ENCODE measurements at places on chromosomes 4 and X.
A peak's percentile ranks its signal among the peaks of the same experiment; 100 is the strongest.

- no peak for DNase-seq
Observed at GRCh38 chr4:77711469-77711868, 105.8 kb downstream of the CXCL13 start.

DNA sequence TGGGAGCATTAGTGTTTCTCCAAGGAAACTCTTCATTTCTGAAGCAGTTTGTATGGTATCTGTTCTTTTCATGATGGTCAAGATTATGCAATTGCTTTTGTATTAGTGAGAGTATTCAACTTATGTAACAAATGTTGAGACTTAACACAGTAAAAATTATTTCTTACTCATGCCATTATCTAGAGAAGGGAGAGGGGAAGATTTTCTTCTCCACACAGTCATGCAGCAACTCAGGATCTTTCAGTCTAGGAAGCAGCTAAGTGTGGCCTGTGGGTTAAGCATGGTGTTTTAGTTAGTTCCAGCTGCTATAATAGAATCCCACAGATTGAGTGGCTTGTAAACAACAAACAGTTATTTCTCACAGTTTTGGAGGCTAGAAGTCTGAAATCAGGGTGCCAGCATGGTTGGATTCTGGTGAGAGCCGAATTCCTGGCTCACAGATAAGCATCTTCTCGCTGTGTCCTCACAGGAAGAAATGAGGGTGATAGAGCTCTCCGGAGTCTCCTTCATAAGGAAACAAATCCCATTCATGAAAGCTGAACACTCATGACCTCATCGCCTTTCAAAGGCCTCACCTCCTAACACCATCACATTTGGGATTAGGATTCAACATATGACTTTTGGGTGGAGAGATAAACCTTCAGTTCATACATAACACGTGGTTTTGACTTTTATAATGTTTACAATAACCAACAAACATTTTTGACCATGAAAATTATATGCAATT, 101.2 kb downstream of the FRMPD4 start:
- no peak for DNase-seq

DNA sequence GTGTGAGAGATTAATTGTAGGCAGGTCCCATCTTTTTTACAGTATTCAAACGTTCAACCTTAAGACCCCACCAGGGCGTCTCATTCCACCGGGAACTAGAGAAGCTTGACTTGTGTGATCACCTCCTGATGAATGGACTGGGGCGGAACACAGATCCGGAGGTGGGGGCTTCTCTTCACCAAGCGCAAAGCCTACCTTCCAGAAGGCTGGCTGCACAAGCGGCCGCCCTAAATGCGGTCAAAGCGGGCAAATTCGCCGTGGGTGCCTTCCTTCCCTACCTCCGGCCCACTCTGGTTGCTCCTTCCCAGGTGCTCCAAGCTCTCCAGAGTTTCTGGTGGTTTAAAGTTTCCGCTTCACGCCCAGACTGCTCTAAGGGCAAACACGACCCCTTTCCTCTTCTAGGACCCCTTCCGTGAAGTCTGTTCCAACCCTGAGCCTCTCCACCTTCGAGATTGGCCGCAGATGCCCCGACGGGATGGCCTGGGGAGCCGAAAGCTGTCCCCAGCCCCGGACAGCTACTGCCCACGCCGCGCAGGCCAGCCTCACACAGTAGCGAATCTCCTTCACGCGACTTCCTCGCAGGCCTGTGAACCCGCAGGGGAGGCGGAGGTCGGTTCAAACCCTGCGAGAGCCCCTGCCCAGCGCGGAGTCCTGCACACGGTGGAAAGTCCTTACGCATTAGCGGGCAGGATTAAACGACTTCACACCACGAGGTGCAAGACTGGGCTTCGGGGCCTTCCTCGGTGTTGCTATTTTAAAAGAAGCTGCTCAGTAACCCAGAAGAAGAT, 1.6 kb upstream of the WWC2 start:
- DNase-seq, result peak; percentile 17

- DNase-seq, result no peak
Observed at GRCh38 chr4:102089850-102090621, 255.2 kb downstream of the SLC39A8 start.

GRCh38 chr4:53233114-53233795, 132.6 kb downstream of the SCFD2 start:
- no peak for DNase-seq

GRCh38 chrX:133495464-133496391, 80.4 kb upstream of the GPC4 start:
- no peak for DNase-seq

- no peak for DNase-seq
Observed at GRCh38 chr4:155025762-155026457, 182.5 kb upstream of the NPY2R start.

DNA sequence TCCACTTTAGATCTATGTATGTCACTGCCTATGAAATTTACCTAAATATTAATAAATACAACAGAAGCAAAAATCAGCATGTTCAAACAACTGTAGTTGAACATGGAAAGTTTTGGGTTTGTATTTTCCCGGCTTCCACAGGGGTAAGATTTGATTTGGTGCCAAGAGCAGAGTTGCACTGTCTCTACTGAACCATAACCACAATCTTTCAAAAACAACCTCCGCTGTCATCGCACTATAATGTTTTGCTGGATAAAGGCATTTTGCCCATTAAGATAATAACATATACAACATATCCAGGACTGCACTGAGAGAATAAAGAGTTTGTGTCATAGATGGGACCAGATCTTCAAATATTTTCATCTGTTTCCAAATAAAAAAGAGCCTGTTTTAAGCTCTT, 94.9 kb downstream of the TENM3 start:
- DNase-seq, result no peak

DNA sequence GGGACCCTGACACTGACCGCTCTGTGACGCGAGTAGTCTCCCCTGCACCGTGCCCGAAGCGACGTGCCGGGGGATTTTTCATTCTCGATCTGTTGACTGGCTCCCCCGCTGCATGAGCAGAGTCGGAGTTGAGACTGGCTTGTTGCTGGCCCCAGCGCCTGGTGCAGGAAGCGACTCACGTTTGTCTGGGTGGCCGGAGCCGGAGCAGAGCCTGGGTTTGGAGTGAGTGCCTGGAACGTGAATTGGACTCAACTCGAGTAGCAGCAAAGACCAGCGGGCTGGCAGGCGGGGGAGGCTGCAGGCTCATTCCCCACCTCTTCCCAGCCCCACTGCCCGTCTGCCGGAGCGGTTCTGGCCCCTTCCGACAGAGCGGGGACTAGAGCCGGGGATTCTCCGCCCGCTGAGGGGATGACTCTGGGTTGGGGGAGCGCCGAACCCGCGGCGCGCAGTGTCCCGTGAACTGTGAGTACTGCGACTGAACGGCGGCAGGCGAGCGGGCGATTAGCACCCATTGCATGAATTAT, 554 bp downstream of the PCDH7 start:
- DNase-seq, result no peak

GRCh38 chr4:4752576-4753401, 106.7 kb upstream of the MSX1 start:
- no peak for DNase-seq

DNA sequence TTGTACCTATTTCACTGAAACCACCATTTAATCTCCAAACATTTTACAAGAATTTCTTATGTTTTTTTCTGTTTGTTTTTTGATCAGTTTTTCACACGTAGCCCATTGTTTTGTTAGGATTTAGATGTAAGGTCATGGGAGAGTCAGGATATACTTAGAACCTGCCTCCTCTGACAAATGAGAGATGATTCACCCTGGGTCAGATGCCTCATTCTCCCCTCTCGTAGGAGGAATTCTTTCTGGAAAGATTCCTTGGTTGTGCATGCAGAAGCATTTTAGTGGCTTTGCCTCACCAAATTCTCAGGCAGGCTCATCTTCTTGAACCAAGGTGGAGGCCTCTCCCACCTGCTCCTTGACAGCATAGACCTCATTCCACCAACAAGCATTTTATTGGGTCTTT, 599.3 kb downstream of the SPRY1 start:
- DNase-seq, result no peak

- DNase-seq, result no peak
Observed at GRCh38 chrX:149829751-149830191, 48.0 kb downstream of the MAGEA9 start.

DNA sequence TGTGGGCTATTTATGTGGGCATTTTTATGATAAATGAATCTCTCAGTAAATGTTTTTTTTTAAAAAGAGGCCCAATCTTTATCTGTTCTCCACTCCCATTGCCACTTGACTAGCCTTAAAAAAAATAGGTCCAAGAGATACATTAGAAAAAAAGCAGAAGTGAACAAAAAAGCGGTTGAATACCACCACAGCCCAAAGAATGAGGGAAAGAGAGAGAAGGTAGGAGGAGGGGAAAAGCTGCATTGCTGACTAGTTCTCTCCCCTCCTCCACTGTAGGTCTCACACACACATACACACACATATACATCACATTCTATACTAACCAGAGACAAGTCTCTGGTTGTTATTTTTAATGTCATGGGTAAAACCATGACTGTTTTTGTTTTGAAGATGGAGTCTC, 95.8 kb upstream of the IL13RA1 start:
- DNase-seq, result no peak

GRCh38 chr4:47084795-47085194, 53.4 kb downstream of the GABRB1 start:
- no peak for DNase-seq

- no peak for DNase-seq
Observed at GRCh38 chr4:174222266-174222872, 61.1 kb downstream of the FBXO8 start.

DNA sequence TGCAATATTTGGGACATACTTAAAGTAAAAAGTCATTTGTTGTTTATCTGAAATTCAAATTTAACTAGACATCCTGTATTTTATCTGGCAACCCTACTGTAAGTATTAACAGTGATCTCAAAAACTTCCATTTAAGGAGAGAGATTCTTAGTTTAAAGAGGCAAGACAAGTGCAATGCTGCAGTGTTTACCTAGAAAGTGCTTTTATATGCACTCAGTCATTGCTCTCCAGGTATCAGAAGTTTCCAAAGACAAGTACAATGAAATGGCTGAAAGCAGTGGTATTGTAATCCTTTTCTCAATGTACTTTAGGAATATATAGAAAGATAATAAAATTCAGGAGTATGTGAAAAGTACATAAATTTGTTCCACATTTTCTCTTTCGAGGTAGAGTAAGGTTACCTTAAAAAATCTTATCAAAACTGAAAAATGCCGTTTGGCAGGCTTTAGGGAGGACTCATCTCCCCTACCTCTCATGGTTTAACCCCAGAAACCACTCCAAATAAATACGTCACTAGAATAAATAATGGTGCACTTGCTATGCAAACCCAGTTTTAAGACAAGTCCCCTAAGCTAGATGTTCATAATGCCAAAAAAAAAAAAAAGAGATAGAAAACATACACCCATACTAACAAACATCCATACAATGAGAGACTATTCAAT, 45.7 kb downstream of the ELF2 start:
- no peak for DNase-seq

GRCh38 chr4:126727461-126727860, 905.3 kb upstream of the INTU start:
- no peak for DNase-seq

DNA sequence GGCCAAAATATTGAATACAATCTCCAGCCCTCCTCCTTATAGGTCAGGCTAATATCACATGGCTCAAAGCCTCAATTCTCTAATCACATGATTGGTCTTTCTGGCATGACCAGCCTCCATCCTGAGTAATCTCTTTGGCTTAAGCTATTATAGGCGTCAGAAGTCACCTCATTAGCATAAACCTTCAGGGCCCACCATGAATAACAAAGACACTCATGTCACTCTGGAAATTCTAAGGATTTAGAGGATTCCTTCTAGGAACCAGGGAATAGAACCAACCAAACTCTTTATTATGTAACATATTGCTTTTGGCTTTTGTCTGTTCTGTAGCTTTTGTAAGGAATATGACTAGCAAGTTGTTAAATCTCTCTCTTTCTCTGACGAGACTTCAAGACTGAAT, 109.2 kb upstream of the IGFBP7 start:
- DNase-seq, result no peak

DNA sequence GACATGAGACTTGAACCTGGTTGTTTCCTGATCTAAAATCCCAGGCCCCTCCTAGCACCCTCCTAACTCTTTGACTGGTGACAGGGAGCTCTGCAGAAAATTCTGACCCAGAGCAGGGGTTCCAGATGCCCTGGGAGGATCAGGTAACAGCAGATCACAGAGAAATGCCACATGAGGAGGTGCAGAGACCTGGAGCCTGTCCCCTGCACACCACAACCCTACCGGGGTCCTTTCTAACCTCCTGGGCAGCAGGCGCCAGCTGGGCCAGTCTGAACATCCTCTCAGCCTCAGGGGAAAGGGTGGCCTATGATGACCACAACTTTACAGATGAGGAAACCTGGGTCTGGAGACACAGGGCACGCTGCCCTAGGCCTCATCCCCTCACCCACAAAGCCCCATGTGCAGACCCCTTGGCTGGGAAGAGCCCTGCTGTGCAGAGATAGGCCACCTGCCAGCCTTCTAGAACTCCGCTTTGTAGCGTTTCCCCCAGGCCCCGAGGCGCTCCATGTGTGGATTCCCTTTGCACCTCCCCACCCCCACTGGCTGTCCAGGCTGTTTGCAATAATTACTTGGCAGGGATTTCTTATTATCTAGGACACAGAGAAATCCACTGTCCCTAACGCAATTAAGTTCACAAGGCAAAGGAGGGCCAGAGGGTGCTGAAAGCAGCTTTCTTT, 36.5 kb downstream of the WDR1 start:
- DNase-seq, result no peak

DNA sequence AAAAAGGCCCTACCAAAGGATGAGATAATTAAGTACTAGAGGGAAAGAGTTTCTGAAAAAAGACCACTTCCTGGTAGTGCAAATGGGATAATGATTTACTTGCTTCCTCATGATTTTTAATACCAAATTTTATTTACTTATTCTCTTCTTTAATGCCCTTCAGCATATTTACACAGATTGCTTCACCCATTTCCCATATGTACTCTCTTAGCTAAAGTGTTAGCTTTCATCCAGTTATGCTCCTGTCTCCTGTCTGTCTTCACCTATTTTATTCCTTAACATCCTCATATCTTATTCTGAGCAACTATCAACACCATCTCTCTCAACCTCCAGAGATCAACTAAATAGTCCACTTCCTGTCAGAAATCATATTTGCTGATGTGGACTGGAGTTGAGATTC, 183.2 kb upstream of the HS3ST1 start:
- no peak for DNase-seq

DNA sequence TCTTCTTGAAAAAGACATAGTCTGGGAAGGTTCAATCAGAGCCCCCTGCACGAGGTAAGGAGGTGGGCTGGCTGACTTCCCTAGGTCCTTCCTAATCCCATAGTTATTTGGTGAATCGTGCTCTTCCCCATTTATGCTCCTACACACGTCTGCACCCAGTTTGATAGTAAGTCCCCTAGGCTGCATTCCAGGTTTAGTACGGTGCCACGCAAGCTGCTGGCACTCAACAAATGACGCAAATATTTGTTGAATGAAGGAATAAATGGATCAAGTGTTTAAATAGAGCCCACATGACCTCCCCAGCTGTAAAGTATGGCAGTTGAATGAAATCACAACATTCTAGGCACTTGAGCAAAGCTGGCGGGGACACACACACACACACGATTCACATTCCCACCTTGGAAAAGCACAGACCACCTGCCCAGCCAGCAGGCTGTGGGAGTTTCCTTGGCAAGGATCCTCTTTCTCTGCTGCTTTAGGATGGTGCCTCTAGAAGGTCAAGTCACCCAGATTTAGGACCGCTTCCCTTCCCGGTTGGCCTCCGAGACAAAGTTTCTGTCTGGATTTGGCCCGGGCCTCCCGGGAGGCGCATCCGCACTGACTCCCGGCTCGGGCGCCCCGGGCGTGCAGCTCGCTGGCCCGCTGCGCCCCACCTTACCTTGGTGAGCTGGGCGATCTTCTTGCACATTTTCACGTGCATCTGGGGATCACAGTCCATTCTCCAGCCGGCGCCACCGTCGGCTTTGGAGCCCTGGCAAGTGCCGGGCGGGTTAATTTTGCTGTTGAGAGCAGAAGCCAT, 721 bp downstream of the FAM184B start:
- DNase-seq, result no peak
